ENCODE measurements at places on chromosomes 3 and 15.

DNA sequence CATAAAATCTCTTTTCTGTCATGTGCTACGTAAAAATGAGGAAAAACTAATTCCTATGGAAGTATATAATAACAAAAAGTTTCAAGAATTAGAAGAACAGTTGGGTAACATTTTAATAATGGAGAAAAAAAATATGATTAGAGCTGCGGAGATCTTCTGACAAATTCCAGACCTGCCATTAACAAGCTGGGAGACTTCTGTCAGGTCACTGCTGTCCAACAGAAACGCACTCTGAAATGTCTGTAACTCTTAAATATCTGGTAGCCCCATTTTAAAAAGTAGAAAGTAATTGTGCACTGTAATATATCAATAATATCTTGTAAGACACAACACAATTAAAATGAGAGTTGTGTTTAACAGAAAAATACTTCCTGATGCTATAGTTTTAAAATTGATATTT is 15.7 kb downstream of the GOLIM4 start:
- no peak for DNase-seq

DNA sequence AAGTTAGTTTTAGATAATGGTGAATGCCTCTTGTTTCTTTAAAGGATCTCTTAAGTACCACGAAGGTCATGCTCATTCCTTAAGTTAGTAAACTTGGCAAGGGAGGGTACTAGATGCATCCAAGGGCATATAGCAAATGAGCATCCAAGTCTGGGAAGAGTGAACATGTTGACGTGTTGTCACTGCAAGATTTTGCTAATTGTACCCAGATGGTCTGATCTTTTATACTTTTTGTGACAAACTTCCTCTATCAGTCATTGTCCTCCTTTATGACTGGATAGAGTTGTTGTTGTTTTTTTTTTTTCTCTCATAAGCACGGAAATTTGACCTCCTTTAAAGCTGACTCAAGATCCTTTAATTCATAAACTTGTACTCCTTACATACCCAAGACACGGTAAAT is 121.3 kb downstream of the CHST2 start:
- DNase-seq: no peak

DNA sequence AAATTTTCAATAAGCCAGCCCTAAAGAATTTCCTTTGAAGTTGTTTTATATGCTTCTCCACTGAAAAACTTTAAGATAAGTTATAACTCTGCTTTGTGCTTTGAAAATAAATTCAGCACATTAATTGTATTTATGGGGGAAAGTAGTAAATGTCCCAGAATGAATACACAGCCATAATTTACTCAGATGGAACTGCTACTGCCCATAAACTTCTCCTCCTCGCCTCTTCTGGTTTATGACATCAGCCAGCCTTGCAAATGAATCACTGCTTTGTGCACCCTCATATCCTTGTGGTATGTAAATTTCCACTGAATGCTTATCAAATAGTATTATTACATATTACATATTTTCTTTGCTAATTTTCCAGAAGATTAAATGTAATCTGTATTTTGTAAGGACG is 302.0 kb downstream of the DIPK2A start:
- DNase-seq: no peak

GRCh38 chr3:126021224-126021623 is 52.2 kb downstream of the ROPN1B start:
- DNase-seq: no peak

GRCh38 chr15:50500352-50500751 is 46.1 kb downstream of the USP50 start:
- DNase-seq: no peak

DNA sequence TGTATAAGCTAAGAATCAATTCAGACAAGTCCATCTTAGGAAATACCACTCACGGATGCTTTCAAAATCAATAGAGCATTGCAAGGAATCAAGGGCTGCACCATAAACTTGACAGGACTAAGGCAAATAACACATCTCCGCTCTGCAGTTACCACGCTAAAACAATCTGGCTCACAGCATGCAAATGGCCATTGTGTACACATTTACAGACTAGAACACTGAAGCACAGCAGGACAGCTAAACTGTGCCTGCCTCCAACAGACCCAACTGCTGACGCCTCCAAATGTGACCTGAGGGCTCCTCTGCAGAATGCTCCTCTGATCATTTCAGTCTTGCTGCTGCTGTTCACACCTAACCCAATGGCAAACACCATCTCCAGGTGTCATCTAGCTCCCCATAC is 104.3 kb downstream of the MEX3B start:
- no peak for DNase-seq

DNA sequence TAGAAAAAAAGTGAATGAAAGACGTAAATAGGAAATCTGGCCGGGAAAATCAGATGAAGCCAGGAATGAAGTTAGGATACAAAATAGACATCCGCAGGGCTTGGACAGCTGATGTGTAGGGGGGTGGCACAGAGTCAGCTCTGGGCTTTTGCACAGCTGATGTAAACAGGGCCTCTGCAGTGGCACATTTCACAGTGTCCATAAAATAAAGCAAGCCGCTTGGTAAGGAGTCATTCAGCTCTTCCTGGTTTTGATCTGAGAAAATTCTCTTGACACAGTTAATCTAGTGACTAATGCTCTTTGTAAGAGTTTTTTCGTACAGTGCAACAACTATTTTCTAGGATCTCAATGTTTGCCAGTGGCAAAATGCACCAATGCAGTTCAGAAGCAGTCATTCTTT is 153.3 kb downstream of the USP13 start:
- no peak for DNase-seq

- DNase-seq: no peak
These were observed 612.7 kb upstream of the SGO1 start for GRCh38 chr3:20798666-20799065.

All from left hindlimb (tissue), 1 donor.